ENCODE measurements at places on chromosomes 2 and 18. TPM values are rescaled to one million over a fixed set of nuclear protein-coding genes. Genes with fewer than 3 reads are reported as not detected.

Gene DES
- total RNA-seq, result not detected

Gene CERKL
- 2.9 TPM for total RNA-seq

GRCh38 chr2:166960702-166961270, 72.5 kb downstream of the XIRP2 start:
- no peak for DNase-seq

Gene LCT
- total RNA-seq, result 0.19 TPM
